ENCODE measurements at places on chromosomes 2 and 18.
A peak's percentile ranks its signal among the peaks of the same experiment; 100 is the strongest.

DNA sequence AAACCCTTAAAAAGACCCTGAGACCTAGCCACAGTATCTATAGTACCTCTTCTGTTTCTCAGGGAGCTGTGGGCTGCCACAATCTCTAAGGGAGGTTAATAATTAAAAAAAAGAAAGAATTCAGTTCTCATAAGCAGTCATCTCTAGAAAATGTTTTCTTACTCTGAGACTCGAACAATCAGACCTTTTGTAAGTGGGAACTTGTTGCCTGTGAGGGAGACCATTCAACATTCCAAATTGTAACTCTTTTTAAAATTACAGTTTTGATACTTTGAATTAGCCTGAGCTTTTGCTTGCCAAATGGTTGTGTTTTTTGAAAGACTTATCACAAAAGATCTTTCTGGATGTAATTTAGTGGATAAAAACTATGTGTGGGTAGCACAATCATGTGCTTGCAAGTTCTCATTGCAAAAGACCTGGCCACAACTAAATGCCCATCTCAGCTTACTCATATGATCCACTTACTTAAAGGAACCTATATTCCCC is 33.3 kb downstream of the IL1R2 start:
- DNase-seq: peak; percentile 48

- DNase-seq: peak; percentile 49
These were observed 714 bp downstream of the ASXL3 start for GRCh38 chr18:33578518-33579348.

GRCh38 chr2:134173338-134174016 is 80.4 kb upstream of the MGAT5 start:
- no peak for DNase-seq

DNA sequence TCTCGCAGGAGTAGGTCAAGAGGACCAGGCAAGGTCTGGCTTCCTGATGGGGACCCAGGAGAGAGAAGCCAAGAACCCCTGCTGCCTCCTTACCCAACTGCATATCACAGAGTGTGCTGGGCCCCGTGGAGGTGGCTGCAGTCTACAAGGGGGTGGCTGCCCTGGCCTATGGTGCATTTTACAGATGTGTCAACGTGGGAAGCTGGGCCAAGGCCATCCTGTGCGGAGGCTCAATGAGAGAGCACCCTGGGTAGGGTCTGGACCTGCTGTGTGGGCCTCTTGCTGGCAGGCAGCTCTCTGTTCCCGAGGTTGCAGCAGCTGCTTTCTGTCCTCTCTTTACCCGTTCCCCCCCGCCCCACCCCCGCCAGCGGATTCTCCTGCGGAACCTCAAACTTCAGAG is 61.4 kb downstream of the GBX2 start:
- no peak for DNase-seq

GRCh38 chr2:234747032-234747431 is 204.8 kb upstream of the SH3BP4 start:
- no peak for DNase-seq

All from astrocyte of the hippocampus (primary cell).